Left colon (tissue), 2 donors: ENCODE measurements at places on chromosomes 13 and 19. TPM values are rescaled to one million over a fixed set of nuclear protein-coding genes. Genes with fewer than 3 reads are reported as not detected.

AMH gene
- total RNA-seq: 1.6 TPM

C1QTNF9B gene
- not detected for total RNA-seq

TPM4 gene
- 300 TPM for total RNA-seq

ZNF439 gene
- total RNA-seq: 9.6 TPM

GPC6 gene
- 5.2 TPM for total RNA-seq

STOML3 gene
- 0.12 TPM for total RNA-seq

KLK12 gene
- total RNA-seq: 0.73 TPM

SPIB gene
- total RNA-seq: 93.6 TPM

PLPP2 gene
- 85.2 TPM for total RNA-seq

LYPD3 gene
- total RNA-seq: 0.21 TPM

HPN gene
- 1.1 TPM for total RNA-seq

IGFL1 gene
- total RNA-seq: not detected

FCAR gene
- total RNA-seq: not detected

GRIN2D gene
- 0.61 TPM for total RNA-seq

SMAD9 gene
- total RNA-seq: 9.7 TPM

HIPK4 gene
- total RNA-seq: not detected

TNNI3 gene
- 1.1 TPM for total RNA-seq

TTC9B gene
- 0.37 TPM for total RNA-seq

OR4F17 gene
- not detected for total RNA-seq

FFAR1 gene
- not detected for total RNA-seq

FPR1 gene
- total RNA-seq: 0.67 TPM

SIGLEC12 gene
- 0.28 TPM for total RNA-seq

KCNC3 gene
- 0.76 TPM for total RNA-seq

ZNF546 gene
- 2.0 TPM for total RNA-seq

PTGER1 gene
- 0.52 TPM for total RNA-seq

ZNF90 gene
- total RNA-seq: 3.2 TPM

C19orf85 gene
- not detected for total RNA-seq

S1PR5 gene
- 0.15 TPM for total RNA-seq

MISP gene
- total RNA-seq: 414 TPM

STAP2 gene
- total RNA-seq: 249 TPM

LRRC4B gene
- 1.2 TPM for total RNA-seq

SLC6A16 gene
- 0.50 TPM for total RNA-seq

CLDN10 gene
- 0.28 TPM for total RNA-seq

ZNF491 gene
- 2.7 TPM for total RNA-seq

ARHGAP33 gene
- total RNA-seq: 10.1 TPM
